AML-193 (cell line): ENCODE measurements at places on chromosomes 6 and 20.

DNA sequence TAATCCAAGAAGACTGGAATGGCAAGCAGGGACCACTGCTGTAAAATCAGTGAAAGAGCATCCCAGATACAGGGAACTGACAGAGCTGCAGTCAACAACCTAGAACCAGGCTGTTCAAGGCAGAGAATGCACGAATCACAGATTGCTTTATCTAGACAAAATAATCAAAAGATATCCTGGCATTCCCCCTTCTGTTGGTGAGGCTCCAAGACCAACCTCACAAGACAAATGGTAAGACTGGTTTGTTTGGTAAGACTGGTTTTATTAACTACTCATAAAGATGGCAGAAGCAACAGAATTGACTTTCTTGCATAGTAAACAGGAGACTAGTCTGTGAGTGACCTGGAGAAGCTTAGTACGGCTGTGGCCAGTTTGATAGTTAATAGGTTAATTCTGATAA lies 88.8 kb upstream of the AHI1 start:
- no peak for DNase-seq

- peak; percentile 38 for DNase-seq
Measured at GRCh38 chr6:34657307-34657978, 39.1 kb downstream of the ILRUN start.

GRCh38 chr20:3993109-3993508 lies 22.2 kb downstream of the RNF24 start:
- DNase-seq = no peak

GRCh38 chr6:138225953-138226352 lies 7.7 kb upstream of the PBOV1 start:
- no peak for DNase-seq

- DNase-seq = no peak
Measured at GRCh38 chr20:39623584-39624234, 661.6 kb downstream of the DHX35 start.

DNA sequence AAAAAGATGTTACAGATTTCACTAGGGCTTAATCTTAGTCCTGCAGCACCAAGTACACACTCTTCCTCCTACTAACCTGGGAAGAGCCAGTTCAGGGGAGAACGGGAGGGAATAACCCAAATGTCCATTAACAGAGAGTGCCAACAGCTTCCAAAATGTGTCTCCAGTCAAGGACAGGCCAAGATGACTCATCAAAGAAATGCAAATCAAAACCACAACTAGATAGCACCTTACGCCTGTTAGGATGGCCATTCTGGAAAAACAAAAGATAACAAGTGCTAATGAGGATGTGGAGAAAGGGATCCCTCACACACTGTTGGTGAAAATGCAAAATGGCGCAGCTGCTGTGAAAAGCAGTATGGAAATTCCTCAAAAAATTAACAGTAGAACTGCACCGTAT lies 3.8 kb upstream of the MAS1L start:
- no peak for DNase-seq

GRCh38 chr6:28506807-28507475 lies 8.7 kb downstream of the GPX6 start:
- no peak for DNase-seq

- no peak for DNase-seq
Measured at GRCh38 chr6:147506704-147507114, 1.8 kb upstream of the SAMD5 start.

DNA sequence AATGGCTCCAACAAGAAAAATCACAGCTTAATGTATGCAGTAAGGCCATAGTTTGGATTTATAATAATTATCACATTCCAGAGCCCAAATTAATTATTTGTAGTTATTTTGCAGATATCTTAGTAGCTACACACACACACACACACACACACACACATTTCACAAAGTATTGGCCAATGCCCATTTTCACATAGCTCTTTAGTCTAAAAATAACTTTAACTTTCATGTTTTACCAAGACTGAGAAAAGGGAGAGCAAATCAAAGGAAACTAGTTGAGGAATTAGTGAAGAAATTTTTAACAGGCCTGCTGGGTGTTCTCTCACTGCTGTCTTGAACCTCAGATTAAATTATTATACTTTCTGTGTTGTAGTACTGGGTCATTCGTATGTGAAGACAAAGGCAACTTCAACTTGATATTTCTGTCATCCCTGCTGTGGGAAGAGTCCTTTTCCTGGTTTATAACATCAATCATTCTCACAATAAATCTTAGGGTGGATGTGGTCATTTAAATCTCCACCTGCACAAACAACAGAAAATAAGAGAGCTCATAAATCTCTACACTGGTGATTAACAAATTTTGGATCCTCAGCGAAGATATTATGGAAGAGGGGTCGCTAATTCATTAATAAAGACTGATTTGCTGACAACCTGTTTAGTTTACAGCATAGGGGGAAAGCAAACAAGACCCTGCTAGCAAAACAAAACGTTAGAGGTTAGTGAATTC lies 1.6 kb upstream of the TCF21 start:
- no peak for DNase-seq

- DNase-seq = no peak
Measured at GRCh38 chr20:51259455-51259854, 236.5 kb upstream of the KCNG1 start.

GRCh38 chr6:127100510-127101140 lies 17.8 kb upstream of the RSPO3 start:
- DNase-seq = peak; percentile 95

DNA sequence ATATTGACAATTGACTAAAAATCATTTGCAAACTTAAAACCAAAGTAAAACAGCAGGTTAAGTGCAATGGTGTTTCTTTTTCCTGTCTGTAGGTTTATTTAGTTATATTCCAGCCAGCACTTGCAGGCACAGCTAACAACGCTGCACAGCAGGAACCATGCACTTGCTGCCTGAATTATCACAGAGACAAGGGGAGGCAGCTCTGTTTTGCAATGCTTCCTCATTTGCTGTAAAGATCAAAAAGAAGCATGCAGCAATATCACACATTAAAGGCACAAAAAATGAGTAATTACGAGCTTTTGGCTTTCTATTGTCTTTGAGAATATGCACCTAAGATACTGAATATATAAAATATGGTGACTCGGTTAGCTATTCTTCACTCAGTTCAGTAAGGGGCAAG lies 241.9 kb downstream of the EPHA7 start:
- peak; percentile 55 for DNase-seq

- no peak for DNase-seq
Measured at GRCh38 chr6:134145786-134146185, 93.4 kb upstream of the SLC2A12 start.

- no peak for DNase-seq
Measured at GRCh38 chr20:54112221-54112884, 42.0 kb upstream of the BCAS1 start.

GRCh38 chr20:16062661-16063581 lies 510.3 kb downstream of the KIF16B start:
- no peak for DNase-seq

DNA sequence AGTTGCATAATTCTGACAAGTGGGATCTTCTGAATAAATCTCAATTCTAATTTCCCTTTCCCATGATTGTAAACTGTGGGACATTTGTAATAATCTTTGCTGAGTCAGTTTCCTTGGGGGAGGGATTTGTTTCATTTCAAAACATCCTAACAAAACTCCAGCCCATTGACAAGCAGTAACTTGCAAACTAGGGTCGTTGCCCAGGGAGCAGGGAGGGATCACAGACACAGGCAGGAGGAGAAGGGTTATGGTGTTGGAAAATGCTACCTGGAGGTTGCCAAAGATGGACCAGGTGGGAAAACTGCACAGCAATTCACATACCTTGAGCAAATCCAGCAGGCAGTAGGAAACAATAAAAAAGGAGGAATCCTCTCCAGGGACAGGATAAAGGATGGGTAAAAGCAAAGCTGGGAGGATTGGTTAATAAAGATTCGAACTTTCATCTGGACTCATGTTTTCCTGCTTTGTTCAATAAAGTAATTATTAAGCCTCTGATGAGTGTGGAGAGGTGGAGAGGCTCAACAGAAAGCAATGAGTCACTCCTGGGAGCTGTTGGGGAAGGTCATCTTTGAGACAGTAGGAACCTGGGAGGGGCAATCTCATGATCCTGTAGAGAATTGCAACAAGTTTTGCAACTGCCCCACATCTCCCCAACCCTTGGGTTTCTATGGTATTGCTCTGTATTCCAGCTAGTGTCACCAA lies 87.3 kb upstream of the AKIRIN2 start:
- DNase-seq = peak; percentile 96

DNA sequence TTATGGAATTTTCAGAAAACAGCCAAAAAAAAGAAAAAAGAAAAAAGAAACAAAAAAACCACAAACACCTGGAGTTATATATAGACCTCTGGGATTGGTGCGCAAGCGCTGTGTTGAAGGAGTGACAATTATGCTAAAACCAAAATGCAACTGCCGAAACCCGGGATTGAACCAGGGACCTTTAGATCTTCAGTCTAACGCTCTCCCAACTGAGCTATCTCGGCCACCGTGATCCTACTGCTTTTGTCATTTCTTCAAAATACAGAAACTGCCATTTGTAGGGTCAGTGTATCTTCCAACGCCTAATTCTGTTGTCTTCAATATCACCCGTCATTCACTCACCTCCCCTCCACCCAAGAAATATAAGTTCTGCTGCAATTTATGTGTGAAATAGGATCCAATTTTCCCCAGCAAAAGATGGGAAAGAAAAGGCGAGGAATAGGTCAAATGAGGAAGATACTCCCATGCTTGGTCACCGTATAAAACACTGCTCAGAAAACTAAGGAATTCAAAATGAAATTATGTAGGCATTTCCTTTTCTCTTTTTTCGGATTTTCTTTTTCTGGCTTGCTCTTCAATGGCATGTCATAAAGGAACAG lies 116.0 kb downstream of the TRIM27 start:
- peak; percentile 56 for DNase-seq

DNA sequence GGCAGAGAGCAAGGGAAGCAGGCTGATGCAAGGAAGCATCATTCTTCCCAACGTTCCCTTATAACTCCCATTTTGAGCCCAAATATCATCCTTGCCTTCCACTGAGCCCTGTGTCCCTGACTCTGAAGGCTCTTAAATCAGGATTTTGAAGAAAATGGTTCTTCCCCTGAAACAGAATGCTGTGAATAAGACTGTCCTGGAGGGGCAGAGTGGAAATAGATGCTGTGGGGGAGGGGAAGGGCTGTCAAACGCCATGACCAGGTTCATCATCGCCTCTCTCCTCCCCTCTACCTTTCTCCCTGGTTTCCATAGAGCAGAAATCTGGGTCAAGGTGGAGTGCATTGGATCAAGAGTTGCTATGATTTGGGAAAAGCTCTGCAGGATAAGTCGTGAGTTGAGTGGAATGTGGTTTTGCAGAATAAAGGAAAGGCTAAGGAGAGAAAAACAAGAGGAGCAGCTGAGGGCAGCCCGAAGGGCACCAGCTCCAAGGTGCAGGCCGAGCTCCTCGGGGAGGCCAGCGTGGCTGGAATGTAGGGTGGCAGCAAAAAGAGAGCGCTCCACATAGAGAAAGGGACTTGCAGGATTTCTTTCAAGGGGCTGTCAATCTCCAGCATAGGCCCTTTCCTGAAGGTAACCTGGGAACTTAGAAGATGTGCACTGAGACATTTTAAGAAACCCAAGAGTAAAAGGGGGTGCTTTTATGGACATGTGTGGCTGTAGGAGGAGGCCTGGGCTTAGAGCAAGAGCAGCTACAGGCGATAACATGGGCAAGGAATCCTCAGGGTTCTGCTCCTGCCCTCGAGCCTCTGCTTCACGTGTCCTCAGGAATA lies 120.8 kb upstream of the CDYL start:
- DNase-seq = no peak

DNA sequence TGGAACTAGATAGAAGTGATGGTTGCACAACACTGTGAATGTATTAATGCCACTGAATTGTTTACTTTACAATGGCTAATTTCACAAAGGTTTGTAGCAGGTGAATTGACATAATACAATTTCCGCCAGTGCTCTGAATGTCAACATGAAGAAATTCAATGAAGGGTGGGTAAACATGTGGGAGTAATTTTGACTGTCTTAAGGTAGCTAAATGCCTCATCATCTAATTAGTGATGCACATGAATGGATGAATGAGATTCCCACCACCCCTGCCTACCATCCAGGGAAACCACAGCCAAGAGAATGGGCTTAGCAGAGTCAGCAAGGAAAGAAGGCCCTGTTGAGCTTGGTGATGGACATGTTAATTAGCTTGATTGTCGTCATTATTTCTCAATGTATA lies 275.3 kb downstream of the ALDH8A1 start:
- no peak for DNase-seq

DNA sequence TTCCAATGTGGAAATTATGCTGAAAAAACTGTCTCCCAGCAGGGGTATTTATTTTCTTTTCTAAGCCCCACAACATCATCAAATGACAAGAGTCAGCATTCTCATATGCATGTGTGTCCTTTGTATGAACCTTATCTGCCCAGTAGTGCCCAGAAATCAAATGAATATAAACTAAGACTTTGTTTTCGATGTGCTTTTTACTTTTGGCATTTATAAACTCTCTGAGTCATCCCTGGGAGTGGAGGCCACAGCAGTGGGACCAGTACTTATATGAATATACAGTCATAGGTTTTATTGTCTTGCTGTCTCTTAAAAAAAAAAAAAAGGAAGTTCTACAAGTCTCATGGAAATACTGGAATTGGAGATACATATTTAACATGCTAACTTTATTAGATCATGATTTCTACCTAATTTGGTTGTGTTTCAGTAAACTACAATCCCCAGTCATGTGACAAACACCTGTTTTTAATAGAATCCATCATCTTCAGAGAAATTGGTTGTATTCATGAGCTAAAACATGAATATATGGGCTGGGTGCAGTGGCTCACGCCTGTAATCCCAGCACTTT lies 99.2 kb upstream of the TMEM181 start:
- no peak for DNase-seq

GRCh38 chr6:87397656-87398055 lies 10.1 kb upstream of the CFAP206 start:
- DNase-seq = no peak

GRCh38 chr20:15945289-15945688 lies 628.0 kb downstream of the KIF16B start:
- DNase-seq = no peak

DNA sequence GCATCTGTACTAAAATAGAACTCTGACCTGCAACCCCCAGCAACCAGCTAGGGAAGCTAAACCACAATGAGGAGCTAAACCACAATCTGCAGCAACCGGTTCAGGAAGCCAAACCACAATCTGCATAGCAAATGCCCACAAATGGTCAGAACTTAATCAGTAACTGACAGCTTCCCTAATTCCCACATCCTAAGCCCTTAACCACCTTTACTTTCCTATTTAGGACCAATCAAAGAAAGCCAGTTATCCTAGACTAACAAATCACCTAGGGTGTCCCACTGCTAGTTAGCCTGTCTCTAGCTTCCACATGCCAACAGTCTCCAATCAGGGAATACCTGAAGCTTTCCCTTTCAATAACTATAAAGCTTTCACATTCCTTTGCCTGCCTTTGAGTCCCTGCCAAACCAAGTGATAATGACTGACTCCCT lies 424.6 kb upstream of the PTCHD4 start:
- no peak for DNase-seq
